ENCODE measurements at places on chromosomes 11 and 22. TPM values are rescaled to one million over a fixed set of nuclear protein-coding genes. Genes with fewer than 3 reads are reported as not detected.

SYT13 gene
- not detected for total RNA-seq

SLC22A12 gene
- not detected for total RNA-seq

KRTAP5-8 gene
- total RNA-seq: not detected

KCNQ1 gene
- total RNA-seq: 9.6 TPM

FOLR3 gene
- not detected for total RNA-seq

UBQLN3 gene
- not detected for total RNA-seq

OAF gene
- total RNA-seq: 3.6 TPM

C11orf86 gene
- total RNA-seq: not detected

- H3K27ac ChIP-seq: no peak overlapping the region
- H3K4me1 ChIP-seq: no peaks in the 10 kb centered on the region
- H3K36me3 ChIP-seq: no peaks in the 10 kb centered on the region
- no peak overlapping the region for H3K4me3 ChIP-seq
Measured at GRCh38 chr11:115222218-115222862, 281.9 kb downstream of the CADM1 start.

GRCh38 chr22:39528681-39529486 lies 3.7 kb downstream of the RPS19BP1 start:
- peak; percentile 92 for DNase-seq
- peaks cover 69% of the 10 kb centered on the region for H3K4me1 ChIP-seq
- peaks cover 66% of the 10 kb centered on the region for H3K36me3 ChIP-seq
- no peaks in the 10 kb centered on the region for H3K27me3 ChIP-seq

DNA sequence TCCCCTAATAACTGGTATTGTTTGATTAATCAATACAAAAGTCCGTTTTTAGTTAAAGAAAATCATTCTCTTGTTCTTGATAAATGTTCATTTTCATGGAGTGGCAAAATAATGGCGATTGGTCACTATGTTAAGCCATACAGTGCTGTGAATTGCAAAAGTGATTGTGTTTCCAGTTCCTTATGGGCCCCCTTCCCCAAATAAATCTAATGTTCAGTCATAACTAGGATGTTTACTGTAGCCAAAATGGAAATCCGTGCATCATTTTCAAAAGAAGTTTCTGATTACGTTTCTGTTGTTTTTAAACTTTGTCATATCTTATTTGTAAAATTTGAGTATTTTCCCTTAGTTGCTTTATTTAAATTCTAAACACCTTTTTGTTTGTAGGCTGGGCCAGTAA lies 845 bp downstream of the RBM7 start:
- H3K27ac ChIP-seq: peak overlapping the region; percentile 98
- H3K36me3 ChIP-seq: peaks cover 45% of the 10 kb centered on the region
- DNase-seq: no peak
- H3K27me3 ChIP-seq: no peaks in the 10 kb centered on the region
- peak overlapping the region; percentile 89 for H3K4me3 ChIP-seq

GRCh38 chr11:19660076-19660475 lies 52.6 kb upstream of the NAV2 start:
- no peaks in the 10 kb centered on the region for H3K36me3 ChIP-seq
- no peaks in the 10 kb centered on the region for H3K27me3 ChIP-seq

DNA sequence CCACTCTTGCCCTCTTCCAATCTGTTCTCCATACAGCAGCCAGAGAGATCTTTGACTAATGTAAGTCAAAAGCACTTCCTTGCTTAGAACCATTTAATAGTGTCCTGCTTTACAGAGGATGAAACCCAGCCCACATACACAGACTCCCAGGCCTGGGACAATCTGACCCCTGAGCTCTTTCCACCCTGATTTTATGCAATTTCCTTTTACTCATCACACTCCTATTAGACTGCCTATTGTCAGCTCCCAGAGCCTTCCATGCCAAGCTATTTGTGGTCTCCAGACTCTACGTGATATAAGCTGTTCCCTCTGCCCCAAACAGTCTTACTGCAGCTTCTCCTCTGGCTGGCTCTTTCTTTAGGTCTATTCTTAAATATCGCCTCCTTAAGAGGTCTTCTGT lies 28.1 kb downstream of the ME3 start:
- DNase-seq: no peak
- peaks cover 39% of the 10 kb centered on the region for H3K27me3 ChIP-seq
- peaks cover 5% of the 10 kb centered on the region for H3K36me3 ChIP-seq
- H3K4me1 ChIP-seq: peaks cover 10% of the 10 kb centered on the region
- H3K27ac ChIP-seq: no peak overlapping the region

- peaks cover 39% of the 10 kb centered on the region for H3K4me1 ChIP-seq
- peak overlapping the region; percentile 84 for H3K27ac ChIP-seq
- H3K4me3 ChIP-seq: peak overlapping the region; percentile 50
- H3K27me3 ChIP-seq: no peaks in the 10 kb centered on the region
- peak; percentile 24 for DNase-seq
Measured at GRCh38 chr11:121367001-121367843, 74.7 kb downstream of the SC5D start.

GRCh38 chr11:100622404-100622803 lies 64.7 kb upstream of the ARHGAP42 start:
- H3K4me1 ChIP-seq: no peaks in the 10 kb centered on the region
- no peak overlapping the region for H3K4me3 ChIP-seq
- no peaks in the 10 kb centered on the region for H3K36me3 ChIP-seq
- DNase-seq: no peak
- H3K27me3 ChIP-seq: no peaks in the 10 kb centered on the region

- H3K4me1 ChIP-seq: no peaks in the 10 kb centered on the region
- H3K36me3 ChIP-seq: no peaks in the 10 kb centered on the region
- H3K27ac ChIP-seq: no peak overlapping the region
- no peak for DNase-seq
- no peak overlapping the region for H3K4me3 ChIP-seq
- no peaks in the 10 kb centered on the region for H3K27me3 ChIP-seq
Measured at GRCh38 chr11:132248580-132248979, 878.2 kb downstream of the NTM start.

DNA sequence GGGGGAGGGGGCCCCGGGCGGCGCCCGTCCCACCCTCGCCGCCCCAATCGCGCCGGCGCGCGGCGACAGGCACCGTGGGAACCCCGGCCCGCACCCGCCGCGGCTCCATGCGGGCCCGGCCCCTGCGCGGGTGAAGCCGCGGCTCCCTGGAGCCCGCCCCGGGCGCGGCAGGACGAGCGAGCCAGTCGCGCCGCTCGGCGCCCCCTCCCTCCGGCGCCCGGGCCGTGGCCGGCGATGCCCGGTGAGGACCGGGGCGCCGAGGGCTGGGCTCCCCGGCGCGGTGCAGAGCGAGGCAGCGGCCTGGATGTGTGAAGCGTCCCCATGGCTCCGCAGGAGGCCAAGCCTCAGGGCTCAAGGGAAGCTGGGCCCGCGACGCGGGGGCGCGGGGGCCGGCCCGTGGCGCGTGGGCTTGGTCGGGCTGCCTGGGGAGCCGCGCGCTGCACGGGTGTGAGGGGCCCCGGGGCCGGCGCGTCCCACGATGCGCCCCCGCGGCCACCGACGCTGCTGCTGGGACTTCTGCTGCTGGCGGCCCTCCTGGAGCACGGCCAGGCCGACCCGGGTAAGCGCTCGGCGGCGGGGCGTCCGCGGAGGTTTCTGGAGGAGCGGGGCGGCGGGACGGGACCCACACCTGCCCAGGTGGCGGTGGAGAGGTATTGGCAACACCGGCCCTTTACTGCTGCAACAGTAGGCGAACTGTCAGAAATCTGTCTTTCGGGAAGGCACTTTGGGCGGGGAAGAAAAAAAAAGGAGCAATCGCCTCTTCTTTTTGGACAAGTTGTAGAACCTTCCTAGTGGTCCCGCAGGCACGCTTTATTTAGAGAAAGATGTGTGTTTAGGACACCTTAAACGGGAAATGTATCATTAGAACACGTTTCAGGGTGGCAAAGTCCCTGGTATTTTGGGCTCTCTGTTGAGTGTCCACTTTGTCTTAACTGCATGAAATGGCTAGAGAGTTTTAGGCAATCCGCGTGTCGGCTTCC lies 119.4 kb downstream of the HIPK3 start:
- H3K4me3 ChIP-seq: no peak overlapping the region
- peak; percentile 7 for DNase-seq
- peaks cover 53% of the 10 kb centered on the region for H3K27me3 ChIP-seq
- H3K27ac ChIP-seq: no peak overlapping the region
- no peaks in the 10 kb centered on the region for H3K4me1 ChIP-seq

DNA sequence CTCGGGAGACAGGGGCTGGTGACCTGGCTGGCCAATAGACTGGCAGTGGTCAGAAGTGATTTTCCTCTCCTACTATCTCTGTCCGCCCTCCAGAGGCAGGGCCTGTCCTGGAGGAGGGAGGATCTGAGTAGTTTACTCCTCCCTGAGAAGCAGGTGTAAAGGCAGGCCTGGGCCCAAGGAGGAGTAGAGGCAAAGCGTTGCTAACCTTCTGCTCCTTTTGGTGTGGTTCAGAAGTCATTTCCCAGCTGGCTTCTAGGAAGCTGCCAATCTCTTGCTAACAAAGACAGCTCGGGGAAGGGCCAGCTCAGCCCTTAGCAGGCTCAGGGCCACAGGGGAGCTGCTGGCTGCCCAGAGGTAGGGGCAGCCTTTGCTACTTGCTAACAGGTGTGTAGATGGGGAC lies 151.1 kb upstream of the NECTIN1 start:
- no peak overlapping the region for H3K4me3 ChIP-seq
- H3K4me1 ChIP-seq: no peaks in the 10 kb centered on the region
- H3K27ac ChIP-seq: no peak overlapping the region
- DNase-seq: no peak
- no peaks in the 10 kb centered on the region for H3K36me3 ChIP-seq

DNA sequence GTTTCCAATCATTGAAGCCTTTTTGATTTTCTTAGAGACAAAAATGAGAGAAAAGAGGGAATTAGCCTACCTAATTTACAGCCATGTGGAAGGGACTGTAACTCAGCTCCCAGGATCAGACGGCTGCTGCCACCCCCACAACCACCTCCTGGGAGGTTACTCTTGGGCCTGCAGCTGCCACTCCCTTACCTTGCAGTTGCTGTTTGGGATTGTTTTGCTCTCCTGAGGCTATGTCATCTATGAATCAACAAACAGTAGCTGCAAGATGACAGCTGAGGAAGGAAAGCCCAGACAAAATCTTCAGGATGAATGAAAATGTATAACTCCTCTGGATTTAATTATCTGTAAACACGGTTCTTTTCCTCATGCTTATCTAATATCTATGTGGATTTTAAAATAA lies 28.0 kb upstream of the ZC3H12C start:
- peaks cover 13% of the 10 kb centered on the region for H3K27me3 ChIP-seq
- H3K36me3 ChIP-seq: no peaks in the 10 kb centered on the region
- H3K27ac ChIP-seq: no peak overlapping the region
- no peak overlapping the region for H3K4me3 ChIP-seq

DNA sequence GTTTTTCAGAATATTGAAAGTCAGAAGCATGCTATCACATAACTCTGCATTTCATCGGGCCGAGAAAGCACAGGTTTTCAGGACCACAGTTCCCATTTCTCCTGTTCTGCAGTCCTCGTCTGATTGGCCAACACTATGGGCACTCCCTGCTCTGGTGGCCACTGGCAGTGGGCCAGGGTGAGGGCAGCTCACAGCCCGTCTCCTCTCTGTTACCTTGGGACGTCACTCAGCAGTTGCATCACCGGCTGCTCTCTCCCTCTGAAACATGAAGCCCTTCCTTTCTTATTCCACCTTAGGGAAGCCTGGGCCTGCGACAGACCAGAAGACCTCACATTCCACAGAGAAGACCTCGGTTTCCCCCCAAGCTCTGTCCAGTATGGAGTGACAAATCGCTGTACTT lies 11.4 kb upstream of the MICAL3 start:
- no peak overlapping the region for H3K4me3 ChIP-seq
- H3K36me3 ChIP-seq: no peaks in the 10 kb centered on the region
- H3K4me1 ChIP-seq: no peaks in the 10 kb centered on the region
- H3K27ac ChIP-seq: no peak overlapping the region
- H3K27me3 ChIP-seq: peaks cover 8% of the 10 kb centered on the region

GRCh38 chr11:131644204-131644795 lies 273.9 kb downstream of the NTM start:
- H3K4me1 ChIP-seq: no peaks in the 10 kb centered on the region
- H3K36me3 ChIP-seq: no peaks in the 10 kb centered on the region
- H3K4me3 ChIP-seq: no peak overlapping the region
- DNase-seq: no peak
- H3K27ac ChIP-seq: no peak overlapping the region

DNA sequence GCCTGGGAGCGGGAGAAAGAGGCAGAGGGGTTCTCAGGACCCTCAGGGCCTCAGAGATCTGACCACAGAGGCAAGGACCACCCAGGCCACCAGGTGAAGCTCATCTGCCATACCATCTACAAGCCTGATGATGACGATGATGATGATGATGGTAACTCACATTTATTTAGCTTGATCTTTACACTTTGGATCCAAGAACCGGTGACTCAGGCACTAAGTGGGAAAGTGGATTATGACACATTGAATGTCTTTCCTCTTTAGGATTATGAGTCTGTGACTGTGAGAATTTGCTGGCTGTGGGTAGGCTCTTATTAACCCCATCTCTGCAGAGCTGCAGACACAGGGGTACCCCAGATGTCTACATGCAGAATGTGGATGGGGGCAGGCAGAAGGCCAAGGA lies 110.3 kb downstream of the DSCAML1 start:
- no peaks in the 10 kb centered on the region for H3K27me3 ChIP-seq
- H3K36me3 ChIP-seq: no peaks in the 10 kb centered on the region
- H3K4me1 ChIP-seq: no peaks in the 10 kb centered on the region
- H3K4me3 ChIP-seq: no peak overlapping the region
- no peak for DNase-seq
- no peak overlapping the region for H3K27ac ChIP-seq

DNA sequence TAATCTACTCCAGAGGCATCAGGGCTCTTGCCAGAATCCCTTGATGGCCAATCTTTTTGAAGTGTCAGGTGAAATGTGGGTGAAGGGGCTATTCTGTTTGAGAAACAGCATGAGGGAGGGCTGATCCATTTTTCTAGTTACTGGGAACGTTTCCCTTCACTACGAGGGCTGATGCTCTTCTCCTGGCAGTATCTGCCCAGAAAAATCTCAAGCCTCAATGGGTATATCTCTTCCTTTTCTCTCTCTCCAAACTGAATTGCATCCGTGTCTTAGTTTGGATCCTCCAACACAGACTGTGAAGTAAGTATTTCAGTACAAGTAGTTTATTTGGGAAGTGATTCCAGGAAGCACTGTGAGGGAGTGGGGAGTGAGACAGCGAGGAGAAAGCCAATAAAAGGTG lies 113.0 kb upstream of the NAV2 start:
- H3K27me3 ChIP-seq: peaks cover 10% of the 10 kb centered on the region
- no peaks in the 10 kb centered on the region for H3K4me1 ChIP-seq
- DNase-seq: no peak
- H3K36me3 ChIP-seq: no peaks in the 10 kb centered on the region
- no peak overlapping the region for H3K4me3 ChIP-seq
- no peak overlapping the region for H3K27ac ChIP-seq

DNA sequence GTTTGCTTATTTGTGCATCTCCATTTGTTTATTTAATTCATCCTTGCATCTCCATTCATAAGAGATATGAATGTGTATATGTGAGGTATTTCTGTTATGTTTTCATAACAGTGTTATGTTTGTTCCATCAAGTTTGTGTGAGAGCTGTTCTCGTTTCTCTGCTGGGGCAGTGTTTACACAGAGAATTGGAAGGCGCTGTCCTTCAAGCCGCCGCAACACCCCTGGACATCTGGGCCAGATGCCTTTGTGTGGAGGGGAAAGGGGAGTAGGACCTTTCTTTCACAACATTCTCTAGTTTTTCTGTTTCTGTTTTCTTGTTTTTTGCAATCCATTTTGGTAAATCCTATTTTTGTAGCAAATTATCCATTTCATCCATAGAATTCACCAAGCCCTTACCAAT lies 7.0 kb upstream of the TM7SF2 start:
- peaks cover 1% of the 10 kb centered on the region for H3K36me3 ChIP-seq
- no peak overlapping the region for H3K4me3 ChIP-seq
- peak overlapping the region; percentile 36 for H3K27ac ChIP-seq
- peaks cover 8% of the 10 kb centered on the region for H3K4me1 ChIP-seq

- no peak overlapping the region for H3K4me3 ChIP-seq
- H3K27me3 ChIP-seq: no peaks in the 10 kb centered on the region
- H3K36me3 ChIP-seq: peaks cover 38% of the 10 kb centered on the region
- peak overlapping the region; percentile 85 for H3K27ac ChIP-seq
- H3K4me1 ChIP-seq: peaks cover 50% of the 10 kb centered on the region
Measured at GRCh38 chr11:96073536-96073935, 149.6 kb upstream of the MTMR2 start.
